ENCODE measurements at places on chromosomes 4 and X. TPM values are rescaled to one million over a fixed set of nuclear protein-coding genes. Genes with fewer than 3 reads are reported as not detected.
A peak's percentile ranks its signal among the peaks of the same experiment; 100 is the strongest.

DNA sequence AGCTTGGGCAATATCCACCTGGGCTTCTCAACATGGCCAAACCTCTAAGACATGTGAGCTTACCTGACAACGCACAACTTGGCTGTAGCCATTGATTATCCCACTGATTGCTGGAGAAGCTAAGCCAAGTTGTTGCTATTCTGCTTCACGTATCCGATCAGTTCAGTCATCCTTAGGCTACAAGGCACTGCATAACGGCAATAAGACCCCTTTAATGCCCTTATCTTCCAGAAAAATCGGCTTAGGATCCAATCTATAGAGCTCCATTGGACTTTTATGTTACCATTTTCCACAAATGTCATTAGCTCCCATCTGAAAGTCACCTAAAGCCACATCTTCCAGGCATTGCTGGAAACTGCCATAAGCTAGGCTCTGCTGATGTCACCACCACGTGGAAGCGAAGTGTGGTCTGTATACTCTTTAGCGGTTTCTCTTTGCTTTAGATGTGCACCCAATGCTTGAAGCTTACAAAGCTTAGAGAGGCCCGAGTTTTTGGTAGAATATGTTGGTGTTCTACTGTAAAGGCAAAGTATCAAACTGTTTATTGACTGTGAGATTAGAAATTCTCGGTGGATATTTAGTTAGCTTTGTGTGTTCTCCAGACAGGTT is 163.1 kb downstream of the CPE start:
- H3K4me1 ChIP-seq: no peaks in the 10 kb centered on the region
- no peak overlapping the region for H3K27ac ChIP-seq
- H3K4me3 ChIP-seq: no peak overlapping the region
- peak; percentile 17 for DNase-seq
- no peaks in the 10 kb centered on the region for H3K36me3 ChIP-seq

DNA sequence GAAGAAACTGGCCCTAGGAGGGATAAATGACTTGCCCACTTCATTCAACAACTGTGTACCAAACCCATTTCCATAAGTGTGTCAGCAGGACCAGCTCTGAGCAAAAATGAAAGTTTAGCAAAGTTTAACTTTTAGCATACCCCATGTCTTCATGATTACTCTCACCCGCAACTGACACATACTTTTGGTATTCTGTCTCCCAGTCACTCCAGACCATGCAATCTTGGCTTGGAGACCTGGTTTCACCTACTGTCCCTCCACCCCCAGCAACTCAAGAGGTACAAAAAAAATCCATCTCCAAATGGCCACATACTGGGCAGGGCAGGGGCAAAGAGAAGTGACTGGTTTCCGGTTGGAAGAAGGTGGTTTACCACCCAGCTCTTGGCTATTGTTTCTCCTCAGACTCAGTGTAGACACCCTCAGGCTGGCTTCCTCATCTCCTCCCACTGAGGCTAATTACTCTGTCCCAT is 79.8 kb downstream of the RLIM start:
- DNase-seq: peak; percentile 28
- no peaks in the 10 kb centered on the region for H3K27me3 ChIP-seq
- H3K4me1 ChIP-seq: peaks cover 34% of the 10 kb centered on the region
- peak overlapping the region; percentile 80 for H3K27ac ChIP-seq
- peak overlapping the region; percentile 11 for H3K4me3 ChIP-seq

DNA sequence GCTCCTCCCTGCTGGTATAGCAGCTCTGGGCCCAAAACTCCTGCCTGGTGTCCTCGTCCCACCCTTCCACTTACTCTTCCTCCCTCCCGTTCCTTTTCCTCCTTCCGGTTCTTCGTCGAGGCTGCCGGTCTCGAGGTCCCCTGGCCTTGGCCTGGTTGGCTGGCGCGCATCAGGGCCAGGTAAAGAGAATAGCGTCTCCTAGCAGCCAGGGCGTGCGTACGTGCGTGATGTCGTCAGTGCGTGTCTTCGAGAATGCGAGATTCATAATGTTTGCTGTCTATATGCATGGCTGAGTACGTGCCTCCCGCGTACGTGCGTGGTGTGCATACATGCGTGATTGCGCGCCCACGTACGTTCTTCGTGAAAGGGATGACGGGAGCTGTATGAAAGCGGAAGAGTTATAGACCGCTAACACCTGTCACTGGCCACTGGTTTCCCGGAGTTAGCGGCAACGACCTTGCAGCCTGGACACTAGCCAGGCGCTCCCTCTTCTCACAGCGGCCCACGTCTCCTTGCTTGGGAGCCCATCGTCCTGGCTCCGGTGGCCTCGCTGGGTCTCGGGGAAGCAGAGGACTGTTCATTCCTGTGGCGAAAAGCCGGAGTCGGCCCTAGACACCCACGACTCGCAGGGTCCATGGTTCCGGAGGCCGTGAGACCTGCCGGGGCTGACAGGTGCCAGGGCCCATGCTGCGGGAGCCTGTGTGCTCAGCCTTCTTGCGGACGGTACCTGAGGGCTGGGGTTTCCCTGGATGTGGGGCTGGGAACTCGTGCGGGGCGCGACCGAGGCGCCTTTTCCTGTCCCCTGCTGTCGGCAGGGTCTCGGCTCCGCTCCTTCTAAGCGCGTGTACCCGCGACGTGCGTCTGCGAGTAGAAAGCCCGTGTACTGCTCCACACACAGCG is at the start of gene EOLA1:
TSS of gene EOLA1 (plus strand) at position 392 of the 900 bp plus-strand sequence. CDS start 4,619 bp downstream, outside the sequence.
- H3K27me3 ChIP-seq: no peaks in the 10 kb centered on the region
- H3K4me3 ChIP-seq: peak within 1 kb of the TSS; percentile 84
- H3K36me3 ChIP-seq: peaks cover 3% of the 10 kb centered on the region

- H3K36me3 ChIP-seq: peaks cover 48% of the 10 kb centered on the region
- no peak overlapping the region for H3K27ac ChIP-seq
- no peak for DNase-seq
- H3K4me1 ChIP-seq: peaks cover 7% of the 10 kb centered on the region
- no peak overlapping the region for H3K4me3 ChIP-seq
Observed at GRCh38 chr4:185405296-185405999, 8.8 kb downstream of the ANKRD37 start.

DNA sequence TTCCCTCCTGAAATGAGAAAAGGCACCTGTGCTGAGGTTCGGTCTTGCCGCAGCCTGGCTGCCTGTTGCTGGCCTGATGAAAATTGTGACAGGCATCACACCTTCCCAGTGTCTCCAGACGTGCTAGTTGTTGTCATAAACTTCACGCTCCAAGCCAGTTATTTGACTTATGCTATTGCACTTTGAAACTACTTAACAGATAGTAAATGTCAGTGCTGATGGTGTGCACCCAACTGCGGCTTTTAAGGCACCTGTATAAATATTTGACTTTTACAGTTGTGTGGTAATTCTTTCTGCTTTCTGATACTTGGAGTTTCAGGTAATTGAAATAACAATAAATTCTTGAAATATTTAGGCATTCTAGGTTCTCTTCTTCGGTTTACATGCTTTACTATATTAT is 1.8 kb downstream of the WWC2 start:
- DNase-seq: no peak
- no peak overlapping the region for H3K27ac ChIP-seq
- no peaks in the 10 kb centered on the region for H3K36me3 ChIP-seq

The CPE gene
- total RNA-seq: not detected

The ZNF157 gene
- 0.18 TPM for total RNA-seq

The SLC34A2 gene
- not detected for total RNA-seq

The SSX2 gene
- total RNA-seq: not detected

- DNase-seq: no peak
- H3K4me3 ChIP-seq: no peak overlapping the region
- no peaks in the 10 kb centered on the region for H3K36me3 ChIP-seq
- no peak overlapping the region for H3K27ac ChIP-seq
Observed at GRCh38 chr4:135533053-135533452, 1331.5 kb upstream of the PABPC4L start.

The GAB1 gene
- total RNA-seq: 0.86 TPM

- no peaks in the 10 kb centered on the region for H3K36me3 ChIP-seq
- no peak overlapping the region for H3K4me3 ChIP-seq
- H3K27me3 ChIP-seq: no peaks in the 10 kb centered on the region
- H3K27ac ChIP-seq: no peak overlapping the region
Observed at GRCh38 chrX:98398542-98398941, 1514.8 kb downstream of the RPA4 start.

GRCh38 chr4:82230306-82230705 is 143.5 kb downstream of the HNRNPD start:
- no peak for DNase-seq
- H3K4me3 ChIP-seq: no peak overlapping the region
- H3K4me1 ChIP-seq: no peaks in the 10 kb centered on the region
- no peak overlapping the region for H3K27ac ChIP-seq
- peaks cover 10% of the 10 kb centered on the region for H3K27me3 ChIP-seq

GRCh38 chr4:107725281-107725859 is 5.3 kb upstream of the PAPSS1 start:
- H3K4me1 ChIP-seq: peaks cover 10% of the 10 kb centered on the region
- H3K4me3 ChIP-seq: no peak overlapping the region
- DNase-seq: no peak
- H3K27ac ChIP-seq: no peak overlapping the region
- no peaks in the 10 kb centered on the region for H3K36me3 ChIP-seq

DNA sequence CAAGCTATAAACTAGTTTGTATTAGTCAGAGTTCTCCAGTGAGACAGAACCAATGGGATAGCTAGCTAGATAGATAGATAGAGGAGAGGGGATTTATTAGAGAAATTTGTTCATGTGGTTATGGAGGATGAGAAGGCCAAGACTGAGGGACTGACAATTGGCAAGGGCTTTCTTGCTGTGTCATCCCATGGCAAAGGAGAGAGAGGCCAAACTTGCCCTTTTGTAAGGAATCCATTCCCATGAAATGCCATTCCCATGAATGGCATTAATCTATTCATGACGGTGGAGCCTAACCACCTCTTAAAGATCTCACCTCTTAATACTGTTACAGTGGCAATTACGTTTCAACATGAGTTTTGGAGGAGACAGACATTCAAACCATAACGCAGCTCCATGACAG is 58.1 kb downstream of the LINC00632 start:
- H3K27me3 ChIP-seq: peaks cover 6% of the 10 kb centered on the region
- no peak for DNase-seq
- H3K4me3 ChIP-seq: no peak overlapping the region
- peaks cover 3% of the 10 kb centered on the region for H3K36me3 ChIP-seq

- H3K27me3 ChIP-seq: no peaks in the 10 kb centered on the region
- DNase-seq: no peak
- no peak overlapping the region for H3K27ac ChIP-seq
- H3K4me1 ChIP-seq: no peaks in the 10 kb centered on the region
- H3K4me3 ChIP-seq: no peak overlapping the region
Observed at GRCh38 chr4:14888790-14889572, 113.3 kb upstream of the CPEB2 start.

GRCh38 chr4:48939785-48940184 is 33.2 kb upstream of the OCIAD2 start:
- H3K27me3 ChIP-seq: peaks cover 14% of the 10 kb centered on the region
- peaks cover 5% of the 10 kb centered on the region for H3K4me1 ChIP-seq
- no peak for DNase-seq
- H3K4me3 ChIP-seq: no peak overlapping the region

The SOX3 gene
- total RNA-seq: not detected

The USP17L10 gene
- total RNA-seq: not detected

The DMRTC1B gene
- total RNA-seq: not detected

DNA sequence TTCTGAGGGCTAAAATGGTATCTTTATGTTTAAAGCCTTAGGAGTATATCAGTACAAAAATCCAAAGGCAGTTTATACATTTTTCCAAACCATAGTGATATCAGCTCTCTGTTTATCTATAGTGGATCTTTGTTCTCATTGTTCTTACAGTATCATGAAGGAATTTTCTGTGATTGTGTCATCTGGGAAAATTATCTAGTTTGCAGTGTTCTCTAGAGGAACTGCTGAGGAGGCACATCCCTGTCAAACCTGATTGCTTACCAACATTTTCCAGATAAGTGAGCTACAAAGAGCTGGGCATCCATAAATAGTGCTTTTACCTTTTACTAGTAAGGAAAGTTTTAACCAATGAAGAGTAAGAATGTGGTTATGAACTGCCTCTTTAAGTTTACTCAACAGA is 44.9 kb upstream of the SLC25A31 start:
- no peaks in the 10 kb centered on the region for H3K36me3 ChIP-seq
- H3K27me3 ChIP-seq: no peaks in the 10 kb centered on the region
- H3K4me1 ChIP-seq: no peaks in the 10 kb centered on the region
- H3K27ac ChIP-seq: no peak overlapping the region
- no peak for DNase-seq

- H3K27me3 ChIP-seq: no peaks in the 10 kb centered on the region
- H3K4me3 ChIP-seq: peak overlapping the region; percentile 83
- no peak for DNase-seq
- H3K36me3 ChIP-seq: peaks cover 18% of the 10 kb centered on the region
- peak overlapping the region; percentile 95 for H3K27ac ChIP-seq
Observed at GRCh38 chr4:73070074-73070390, 516 bp upstream of the COX18 start.

The SCML1 gene
- total RNA-seq: 0.50 TPM

DNA sequence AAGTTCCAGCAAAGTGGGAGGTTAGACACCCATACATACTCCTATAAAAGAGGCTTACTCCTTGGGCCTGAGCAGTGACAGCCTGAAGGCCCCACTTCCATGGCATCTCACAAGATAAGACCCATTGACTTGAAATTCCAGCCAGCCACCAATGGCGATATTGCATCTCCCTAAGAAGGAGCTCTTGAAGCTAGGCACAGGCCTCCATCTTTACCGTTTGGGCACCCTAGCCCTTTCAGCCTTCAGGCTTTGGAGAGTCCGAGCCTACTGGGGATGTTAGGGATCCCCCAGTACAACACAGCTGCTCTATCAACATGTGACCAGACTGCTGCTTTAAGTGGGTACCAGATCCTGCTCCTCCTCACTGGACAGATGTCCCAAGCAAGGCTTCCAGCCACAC is 189.5 kb downstream of the MAGEE1 start:
- no peaks in the 10 kb centered on the region for H3K36me3 ChIP-seq
- no peak for DNase-seq
- no peak overlapping the region for H3K27ac ChIP-seq
- H3K4me1 ChIP-seq: no peaks in the 10 kb centered on the region
- no peaks in the 10 kb centered on the region for H3K27me3 ChIP-seq
- no peak overlapping the region for H3K4me3 ChIP-seq

Data from activated CD4-positive, alpha-beta memory T cell treated with anti-CD3 and anti-CD28 coated beads, Interleukin-2, amount 10 ng/mL, durations not matched to agents 7 days and 5 days (primary cell).